ENCODE measurements at places on chromosomes 16 and 17.
A peak's percentile ranks its signal among the peaks of the same experiment; 100 is the strongest.

- no peak for DNase-seq
These were observed 73.6 kb upstream of the MRTFB start for GRCh38 chr16:13997526-13997925.

- no peak for DNase-seq
These were observed 1.8 kb upstream of the TMEM88 start for GRCh38 chr17:7852919-7853690.

DNA sequence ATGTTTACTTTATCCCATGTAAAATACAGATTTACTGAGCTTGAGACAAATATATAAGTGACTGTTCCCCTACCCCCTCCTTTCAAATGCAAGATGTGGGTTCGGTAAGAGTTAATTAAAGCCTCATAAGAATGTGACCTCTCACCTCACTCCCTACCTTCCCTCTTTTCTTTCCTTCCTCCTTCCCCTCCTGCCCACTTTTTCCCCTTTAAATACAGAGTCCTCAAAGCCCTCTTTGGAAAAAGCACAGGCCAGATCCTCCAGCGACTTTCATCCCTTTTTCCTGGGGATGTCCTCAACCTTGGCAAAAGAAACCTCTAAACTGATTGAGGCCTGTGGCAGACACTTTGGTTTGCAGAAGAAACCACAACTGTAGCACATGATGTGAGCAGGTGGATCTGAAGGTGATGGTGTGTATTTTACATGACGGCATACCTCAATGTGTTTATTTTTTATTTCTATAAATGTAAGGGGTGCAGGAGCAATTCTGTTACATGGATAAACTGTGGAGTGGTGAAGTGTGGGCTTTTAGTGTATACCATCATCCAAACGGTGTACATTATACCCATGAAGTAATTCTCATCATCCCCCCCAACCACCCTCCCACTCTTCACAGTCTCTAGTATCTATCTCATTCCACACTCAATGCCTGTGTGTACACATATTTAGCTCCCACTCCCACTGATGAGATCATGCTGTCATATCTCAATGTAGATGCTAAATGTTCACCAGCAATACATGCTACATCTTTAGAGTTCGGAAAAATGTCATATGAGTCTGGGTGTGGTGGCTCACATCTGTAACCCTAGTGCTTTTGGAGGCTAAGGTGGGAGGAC is 77.7 kb downstream of the XYLT1 start:
- no peak for DNase-seq

- peak; percentile 55 for DNase-seq
These were observed 847 bp upstream of the PSMC3IP start for GRCh38 chr17:42578282-42578869.

DNA sequence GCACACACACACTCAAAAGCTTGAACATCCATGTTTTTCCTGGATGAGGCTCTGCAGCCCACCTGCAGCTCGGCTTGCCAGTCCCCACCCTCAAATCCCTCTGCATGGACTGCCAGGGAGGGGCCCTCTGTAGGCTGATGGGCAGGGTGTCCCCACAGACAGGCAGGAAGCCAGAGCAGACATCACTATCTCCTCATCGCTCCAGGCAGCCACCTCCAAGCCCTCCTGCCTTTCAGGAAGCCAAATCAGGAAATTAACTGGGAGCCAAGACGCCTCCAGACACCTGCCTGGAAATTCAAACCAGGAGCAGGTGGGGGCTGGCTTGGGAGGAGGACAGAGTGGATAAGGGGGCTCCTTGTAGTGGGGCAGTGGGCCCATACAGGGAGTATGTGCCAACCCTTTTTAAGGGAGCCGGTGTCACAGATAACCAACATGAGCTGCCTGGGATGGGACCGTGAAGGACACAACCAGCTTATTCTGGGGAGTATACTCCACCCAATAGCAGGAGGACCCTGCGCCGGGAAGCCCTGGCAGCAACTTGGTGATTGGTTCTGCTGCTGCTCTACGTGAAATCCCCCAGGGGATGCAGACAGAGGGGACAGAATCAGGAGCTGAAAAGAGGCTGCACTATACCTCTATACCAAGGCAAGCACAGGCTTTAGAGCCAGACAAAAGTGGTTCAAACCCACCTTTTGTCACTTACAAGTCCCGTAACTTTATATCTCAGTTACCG is 139.1 kb downstream of the CCT6B start:
- no peak for DNase-seq

DNA sequence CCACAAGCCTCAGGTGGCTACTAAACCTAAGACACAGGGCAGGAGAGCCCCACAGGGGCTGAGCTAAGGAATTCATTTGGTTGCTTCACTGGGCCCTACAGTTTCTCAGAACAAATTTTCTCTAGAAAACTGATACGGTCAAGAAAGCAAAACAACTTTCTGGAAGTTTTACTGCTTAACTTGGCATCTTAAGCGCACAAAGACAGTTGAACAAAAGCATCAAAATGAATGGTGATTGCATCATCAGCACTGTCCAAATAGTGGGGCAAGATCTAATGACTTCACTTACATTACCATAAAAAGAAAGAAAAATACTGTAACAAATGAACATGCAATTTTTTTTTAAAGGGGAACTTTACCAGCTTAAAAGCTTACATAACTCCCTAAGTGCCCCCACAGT is 47.6 kb downstream of the XPO6 start:
- DNase-seq, result no peak
